ENCODE measurements at places on chromosomes 13 and 19.
A peak's percentile ranks its signal among the peaks of the same experiment; 100 is the strongest.

DNA sequence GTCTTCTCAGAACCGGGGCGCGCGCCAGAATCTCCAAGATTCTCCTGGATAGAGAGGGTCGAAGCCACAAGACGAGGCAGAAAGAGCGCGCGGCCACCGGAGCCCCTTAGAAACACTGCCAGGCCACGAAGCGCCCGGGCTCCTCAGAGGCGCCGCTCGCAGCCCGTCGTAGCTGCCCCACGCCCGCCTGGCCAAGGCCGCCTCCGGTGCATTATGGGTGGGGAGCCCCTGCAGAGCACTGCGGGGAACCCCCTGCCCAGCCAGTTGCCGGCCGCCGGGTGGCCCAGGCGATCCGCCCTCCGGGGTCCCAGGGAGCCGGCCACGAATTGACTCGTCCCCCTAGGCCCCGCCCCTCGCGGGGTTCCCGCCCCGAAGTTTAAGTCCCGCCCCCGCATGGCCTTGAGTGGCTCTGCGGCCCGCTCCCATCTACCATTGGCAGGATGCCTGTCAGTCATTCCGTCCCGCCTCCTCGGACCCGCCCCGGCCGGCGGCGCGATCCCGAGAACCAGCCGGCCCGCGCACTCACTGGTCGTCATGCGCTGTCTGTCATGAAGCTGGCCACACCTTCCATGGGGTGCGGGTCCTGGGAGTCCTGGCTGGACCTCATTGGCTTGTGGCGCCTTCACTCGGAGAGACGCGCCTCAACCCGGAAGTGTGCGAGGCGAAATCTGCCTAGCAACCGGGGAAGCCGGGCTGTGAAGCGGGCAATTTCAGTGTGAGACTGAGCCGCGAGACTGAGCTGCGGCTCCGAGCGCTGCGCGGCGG is 20.2 kb upstream of the GATAD2A start:
- peak; percentile 99 for DNase-seq

DNA sequence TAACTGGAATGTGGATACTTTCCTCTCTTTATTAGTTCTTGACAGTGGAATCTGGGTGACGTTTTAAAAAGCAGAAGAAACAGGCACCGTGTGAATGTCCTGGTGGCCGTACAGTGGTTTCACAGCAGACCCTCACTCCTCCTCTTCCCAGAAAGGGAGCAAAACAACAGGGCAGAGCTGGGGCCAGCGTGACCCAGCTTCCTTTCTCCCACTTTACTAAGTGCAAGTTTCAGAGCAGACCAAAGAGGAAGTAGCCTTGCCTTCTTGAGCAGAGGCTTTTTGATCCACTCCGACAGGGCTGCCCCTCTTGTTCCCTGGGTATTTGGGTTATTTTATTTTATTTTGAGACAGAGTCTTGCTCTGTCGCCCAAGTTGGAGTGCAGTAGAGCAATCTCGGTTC is 19.6 kb upstream of the C19orf33 start:
- DNase-seq, result no peak

GRCh38 chr13:23460309-23460708 is 26.8 kb upstream of the SACS start:
- DNase-seq, result no peak

- DNase-seq, result no peak
These were observed 7.5 kb downstream of the GPR180 start for GRCh38 chr13:94609196-94609595.

DNA sequence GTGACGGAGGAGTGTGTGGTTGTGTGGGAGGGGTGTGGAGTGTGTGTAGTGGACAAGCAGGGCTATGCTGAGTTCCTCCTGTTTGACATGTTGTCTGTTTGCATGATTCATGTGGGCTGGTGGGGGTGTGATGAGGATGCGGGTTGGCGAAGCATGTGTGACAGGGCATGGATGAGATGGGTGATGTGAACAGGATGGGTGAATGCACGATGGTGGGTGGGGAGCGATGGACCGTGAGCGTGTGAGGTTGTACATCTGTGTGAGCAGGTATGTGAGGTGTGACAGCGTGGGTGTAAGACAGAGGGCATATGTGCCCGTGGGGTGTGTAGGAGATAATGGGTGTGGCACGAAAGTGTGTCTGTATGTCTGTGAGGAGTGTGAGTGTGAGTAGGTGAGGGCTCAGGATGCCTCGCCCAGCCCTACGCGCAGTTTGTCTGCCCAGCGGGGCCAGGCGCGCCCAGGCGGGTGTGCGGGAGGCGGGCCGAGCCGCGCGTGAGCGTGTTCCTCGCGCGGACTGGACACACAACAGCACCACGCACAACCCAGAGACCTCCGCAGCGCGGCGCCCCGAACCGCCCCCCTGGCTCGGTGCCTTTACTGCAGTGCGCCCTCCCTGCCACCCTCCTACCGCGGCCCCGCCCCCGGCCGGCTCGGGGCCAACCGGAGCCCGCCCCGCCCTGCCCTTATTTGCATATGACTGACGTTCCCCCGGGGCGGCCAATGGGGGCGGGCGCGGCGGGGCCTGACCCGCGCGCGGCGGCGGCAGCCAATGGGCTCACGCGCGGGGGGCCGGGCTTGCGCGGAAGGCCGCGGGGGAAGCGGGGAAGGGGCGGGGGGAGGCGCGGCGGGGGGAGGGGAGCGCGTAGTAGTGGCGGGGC is 14.4 kb downstream of the CIC start:
- DNase-seq, result peak; percentile 95

DNA sequence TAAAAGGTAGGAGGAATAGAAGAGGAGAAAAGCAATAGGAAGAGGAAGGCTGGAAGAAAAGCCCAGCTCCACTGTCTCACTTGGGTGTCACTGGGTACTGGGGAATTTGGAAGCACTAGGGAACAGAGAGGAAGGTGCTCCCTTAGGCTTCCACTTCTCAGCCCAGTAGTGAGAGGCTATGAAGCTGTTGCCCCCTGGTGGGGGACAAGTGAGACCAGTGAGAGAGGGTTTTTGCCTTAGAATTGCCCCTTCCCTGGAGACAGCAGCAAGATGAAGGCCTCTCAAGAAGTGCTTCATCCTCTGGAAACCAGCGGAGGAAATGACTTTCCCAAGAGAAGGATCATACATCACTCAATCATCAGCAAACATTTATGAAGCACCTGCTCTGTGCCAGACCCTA is 4.7 kb upstream of the ZNF606 start:
- no peak for DNase-seq

DNA sequence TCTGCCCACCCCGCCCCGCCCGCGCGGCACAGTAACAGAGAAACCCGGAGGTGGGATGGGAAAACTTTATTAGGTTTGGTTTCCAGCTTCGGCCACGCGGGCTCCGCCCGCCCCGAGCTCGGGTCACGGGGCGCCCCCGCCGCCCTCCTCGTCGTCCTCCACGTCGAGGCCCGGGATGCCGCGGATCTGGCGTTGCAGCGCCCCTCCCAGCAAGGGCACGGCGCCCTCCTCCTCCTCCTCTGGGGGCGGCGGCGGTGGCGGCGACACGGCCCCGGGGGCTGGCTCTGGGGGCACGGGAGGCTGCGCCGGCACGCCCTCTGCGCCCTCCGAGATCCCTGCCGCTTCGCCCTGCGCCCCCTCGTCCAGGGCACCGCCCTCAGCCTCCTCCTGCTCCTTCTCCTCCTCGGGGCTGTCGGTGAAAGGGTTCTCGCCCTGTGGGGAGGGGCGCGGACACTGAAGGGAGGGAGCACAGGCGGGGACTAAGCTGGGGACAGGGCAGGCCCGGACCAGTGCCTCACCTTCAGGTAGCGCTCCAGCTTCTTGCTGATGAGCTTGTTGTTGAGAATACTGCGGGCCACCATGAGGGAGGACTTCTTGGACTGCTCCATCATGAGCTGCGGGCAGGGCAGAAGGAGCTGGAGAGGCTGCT is 536 bp upstream of the AKAP8 start:
- peak; percentile 76 for DNase-seq

GRCh38 chr19:49590071-49590970 is 661 bp upstream of the PRR12 start:
- peak; percentile 97 for DNase-seq

DNA sequence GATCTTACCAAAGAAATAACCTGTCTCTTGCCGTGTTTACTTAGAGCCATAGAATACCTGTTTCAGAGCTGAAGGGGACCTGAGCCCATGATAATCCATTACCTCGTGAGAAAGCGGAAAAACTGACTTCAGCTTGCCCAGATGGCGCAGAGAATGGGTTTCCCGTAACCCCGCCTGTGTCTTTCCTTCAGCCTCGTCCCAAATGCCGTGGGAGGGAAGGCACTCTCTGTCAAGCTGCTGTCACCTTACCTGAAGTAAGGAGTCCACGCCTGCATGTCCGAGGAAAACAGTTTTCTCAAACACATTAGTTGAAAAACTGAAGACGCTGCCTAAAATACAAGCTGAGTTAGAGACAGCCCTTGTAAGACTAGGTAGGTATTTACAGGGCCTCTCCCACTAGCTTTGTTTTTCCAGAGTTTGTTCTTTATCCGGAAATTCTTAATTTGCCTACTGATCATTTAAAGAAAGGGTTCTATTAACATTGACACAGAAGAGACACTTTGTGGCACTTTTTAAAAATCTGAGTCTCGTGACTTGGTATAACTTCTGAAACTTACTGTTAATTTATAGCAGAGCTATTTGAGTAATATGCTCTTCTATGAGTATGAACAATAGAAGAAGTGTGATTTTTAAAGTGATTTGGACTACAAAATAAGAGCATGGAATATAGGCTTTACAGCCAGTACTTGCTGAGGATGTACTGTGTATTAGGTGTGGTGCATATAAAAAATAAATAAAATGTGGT is 1.3 kb upstream of the INTS6 start:
- DNase-seq, result no peak

GRCh38 chr19:56991912-56992311 is 127.9 kb upstream of the USP29 start:
- no peak for DNase-seq

DNA sequence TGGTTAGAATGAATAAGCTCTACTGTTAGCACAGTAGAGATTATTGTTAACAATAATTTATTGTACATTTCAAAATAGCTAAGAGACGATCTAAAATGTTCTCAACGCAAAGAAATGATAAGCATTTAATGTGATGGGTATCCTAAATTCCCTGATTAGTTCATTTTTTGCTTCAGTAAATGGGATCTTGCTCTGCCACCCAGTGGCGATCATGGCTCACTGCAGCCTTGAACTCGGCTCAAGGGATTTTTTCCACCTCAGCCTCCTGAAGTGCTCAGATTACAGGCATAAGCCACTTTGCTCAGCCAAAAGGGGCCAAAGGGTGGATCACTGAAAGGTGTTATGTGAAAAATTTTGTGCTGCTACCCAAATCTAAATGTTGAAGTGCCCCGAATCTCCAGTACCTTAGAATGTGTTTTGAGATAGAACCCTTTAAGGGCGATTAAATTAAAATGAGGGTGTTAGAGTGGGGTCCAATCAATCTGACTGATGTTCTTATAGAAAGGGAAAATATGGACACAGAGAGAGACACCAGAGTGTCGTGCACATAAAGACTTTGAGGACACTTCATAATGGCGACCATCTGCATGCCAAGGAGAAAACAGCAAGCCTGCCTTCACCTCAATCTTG is 31.5 kb upstream of the ZNF766 start:
- DNase-seq, result no peak

DNA sequence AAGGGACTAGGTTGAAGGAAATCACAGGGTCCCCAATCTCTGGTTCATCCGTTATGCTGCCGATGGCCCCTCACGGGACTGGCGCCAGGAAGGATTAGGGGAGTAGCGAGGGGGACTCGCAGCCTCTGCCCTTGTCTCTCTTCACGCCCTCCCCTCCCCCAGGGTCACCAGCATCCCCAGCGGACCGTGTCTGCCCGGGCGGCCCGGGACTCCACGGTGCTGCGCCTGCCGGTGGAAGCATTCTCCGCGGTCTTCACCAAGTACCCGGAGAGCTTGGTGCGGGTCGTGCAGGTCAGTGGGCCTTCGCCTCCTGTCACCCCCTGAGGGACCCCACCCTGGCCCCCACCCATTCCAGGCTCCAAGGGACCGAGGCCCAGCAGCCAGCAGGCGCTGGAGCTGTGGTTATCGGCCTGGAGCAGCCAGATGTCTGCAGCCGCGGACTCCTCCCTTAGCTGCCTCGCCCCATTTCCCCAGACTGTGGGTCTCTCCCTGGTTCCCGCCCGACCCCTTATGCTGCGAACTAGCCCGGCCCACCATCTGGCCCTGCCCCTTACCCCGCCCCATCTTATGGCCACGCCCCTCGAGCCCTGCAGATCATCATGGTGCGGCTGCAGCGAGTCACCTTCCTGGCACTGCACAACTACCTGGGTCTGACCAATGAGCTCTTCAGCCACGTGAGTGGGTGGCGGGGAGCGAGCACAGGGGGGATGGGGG is 5.4 kb downstream of the PNPLA6 start:
- no peak for DNase-seq

GRCh38 chr13:31846961-31847752 is 107.8 kb downstream of the RXFP2 start:
- no peak for DNase-seq

GRCh38 chr19:55088543-55089341 is 13.1 kb downstream of the EPS8L1 start:
- DNase-seq, result peak; percentile 43

- DNase-seq, result peak; percentile 65
These were observed 17.3 kb upstream of the CLDN10 start for GRCh38 chr13:95535243-95535642.

DNA sequence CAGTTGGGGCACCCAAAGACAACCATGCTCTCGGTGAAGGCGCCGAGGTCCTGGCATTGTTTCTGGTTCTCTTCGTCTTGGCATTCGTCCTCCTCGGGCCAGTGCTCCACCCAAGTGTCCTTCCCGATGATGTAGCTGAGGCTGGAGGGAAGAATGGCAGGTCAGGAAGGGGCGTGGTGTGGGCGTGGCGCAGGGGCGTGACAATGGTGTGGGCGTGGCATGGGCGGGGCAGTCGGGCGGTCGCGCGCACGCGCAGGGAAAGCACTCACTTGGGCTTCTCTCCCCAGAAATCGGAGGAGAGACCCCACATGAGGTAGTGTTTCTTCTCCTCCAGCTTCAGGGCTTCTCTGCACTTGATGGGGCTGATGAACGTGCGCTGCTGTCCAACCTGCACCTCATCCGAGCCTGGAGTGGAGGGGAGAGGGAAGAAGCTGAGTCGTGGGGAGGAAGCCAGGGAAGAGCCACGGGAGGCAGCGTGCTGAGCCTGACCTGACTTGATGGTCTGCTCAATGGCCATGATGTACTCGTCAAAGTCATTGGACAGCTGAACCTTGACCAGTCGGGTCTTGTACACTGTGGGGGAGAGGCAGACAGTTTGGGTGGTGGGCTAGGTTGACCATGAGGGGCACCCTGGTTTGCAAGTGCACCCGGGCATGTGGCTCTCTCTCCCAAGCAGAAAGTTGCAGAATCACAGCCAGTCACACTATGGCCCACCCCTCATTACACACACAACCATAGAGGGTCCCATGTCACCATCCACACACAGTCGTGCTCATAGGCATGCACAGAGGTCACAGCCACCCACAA is 8.1 kb upstream of the TNFSF14 start:
- no peak for DNase-seq

GRCh38 chr19:41431426-41432386 is 4.5 kb upstream of the B3GNT8 start:
- DNase-seq, result no peak
